ENCODE measurements at places on chromosomes 11 and 22.

DNA sequence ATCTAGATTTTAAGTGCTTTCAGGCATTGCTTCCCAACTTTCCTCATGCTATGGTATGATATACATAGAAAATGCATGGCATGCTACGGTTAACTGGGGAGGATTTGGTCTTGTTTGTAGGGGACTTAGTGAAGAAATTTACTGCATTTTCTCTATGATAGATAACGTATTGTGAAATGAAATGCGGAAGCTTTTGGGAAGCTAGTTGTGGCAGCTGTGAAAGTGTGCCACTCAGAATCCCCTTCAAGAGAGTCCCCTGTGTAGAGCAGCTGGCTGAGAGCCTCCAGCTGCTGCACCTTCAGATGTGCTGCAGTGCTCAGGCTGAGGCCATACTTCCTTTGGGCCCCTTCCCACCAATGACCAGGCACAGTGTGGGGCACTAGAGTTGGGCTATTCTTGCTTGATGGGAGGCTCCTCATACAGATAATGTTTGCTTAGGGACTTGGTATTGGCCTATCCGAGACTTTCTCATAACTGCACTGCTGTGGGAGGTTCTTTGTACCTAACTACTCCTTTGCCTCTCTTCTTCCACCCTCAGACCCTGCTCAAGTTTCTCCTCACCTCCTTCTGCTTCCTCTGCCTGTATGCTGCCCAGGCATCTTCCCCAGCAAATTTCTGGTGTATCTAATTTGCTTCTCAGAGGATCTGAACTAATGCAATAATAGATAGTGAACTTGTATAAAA lies 67.3 kb downstream of the HIPK3 start:
- no peak for DNase-seq

DNA sequence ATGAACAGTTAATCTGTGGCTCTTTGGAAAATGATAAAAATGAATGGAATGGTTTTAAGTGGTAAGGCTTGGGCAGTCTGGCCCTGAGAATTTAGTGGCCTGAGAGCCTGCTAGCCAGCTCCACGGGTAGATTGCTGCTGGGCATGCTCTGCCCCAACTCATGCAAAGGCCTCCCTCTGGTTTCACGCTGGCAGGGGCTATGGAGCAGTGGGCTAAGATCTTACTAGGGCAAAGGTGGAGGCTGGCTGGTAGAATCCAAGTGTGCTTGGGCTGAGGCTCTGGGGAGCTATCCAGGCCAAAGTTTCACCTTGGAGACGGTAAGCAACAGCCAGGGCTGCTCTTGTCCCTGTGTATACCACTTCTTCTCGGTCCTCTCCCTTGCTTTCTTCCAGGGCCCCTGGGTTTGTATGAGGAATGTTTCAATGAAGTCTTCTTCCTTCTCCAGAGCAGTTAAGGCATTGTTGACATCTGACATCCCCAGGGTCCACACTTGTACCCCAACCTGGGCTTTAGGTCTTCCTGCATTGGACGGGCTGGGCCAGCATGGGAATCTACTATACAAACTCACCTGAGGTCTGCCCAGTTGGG lies 27.4 kb downstream of the UBE2L3 start:
- DNase-seq = no peak

- DNase-seq = no peak
Observed at GRCh38 chr11:102882389-102883024, 7.7 kb upstream of the MMP12 start.

- DNase-seq = no peak
Observed at GRCh38 chr22:24728790-24729637, 45.5 kb downstream of the PIWIL3 start.

DNA sequence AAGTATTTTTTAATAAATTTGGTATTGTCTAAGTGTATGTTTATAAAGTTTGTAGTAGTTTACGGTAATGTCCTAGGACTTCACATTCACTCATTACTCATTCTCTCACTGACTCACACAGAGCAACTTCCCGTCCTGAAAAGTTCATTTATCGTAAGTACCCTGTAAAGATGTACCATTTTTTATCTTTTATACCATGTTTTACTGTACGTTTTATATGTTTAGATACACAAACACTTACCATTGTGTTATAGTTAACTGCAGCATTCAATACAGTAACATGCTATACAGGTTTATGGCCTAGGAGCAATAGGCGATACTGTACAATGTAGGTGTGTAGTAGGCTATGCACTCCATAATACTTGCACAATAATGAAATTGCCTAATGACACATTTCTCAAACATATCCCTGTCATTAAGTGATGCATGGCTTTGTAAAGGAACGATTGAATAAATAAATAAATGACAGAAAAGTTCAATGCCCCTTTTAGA lies 12.5 kb upstream of the CARD18 start:
- no peak for DNase-seq

DNA sequence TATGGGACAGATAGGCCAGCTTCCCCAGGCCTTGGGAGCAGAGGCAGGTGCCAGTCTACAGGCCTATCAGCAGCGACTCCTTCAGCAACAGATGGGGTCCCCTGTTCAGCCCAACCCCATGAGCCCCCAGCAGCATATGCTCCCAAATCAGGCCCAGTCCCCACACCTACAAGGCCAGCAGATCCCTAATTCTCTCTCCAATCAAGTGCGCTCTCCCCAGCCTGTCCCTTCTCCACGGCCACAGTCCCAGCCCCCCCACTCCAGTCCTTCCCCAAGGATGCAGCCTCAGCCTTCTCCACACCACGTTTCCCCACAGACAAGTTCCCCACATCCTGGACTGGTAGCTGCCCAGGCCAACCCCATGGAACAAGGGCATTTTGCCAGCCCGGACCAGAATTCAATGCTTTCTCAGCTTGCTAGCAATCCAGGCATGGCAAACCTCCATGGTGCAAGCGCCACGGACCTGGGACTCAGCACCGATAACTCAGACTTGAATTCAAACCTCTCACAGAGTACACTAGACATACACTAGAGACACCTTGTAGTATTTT lies 26.6 kb upstream of the L3MBTL2 start:
- DNase-seq = no peak

DNA sequence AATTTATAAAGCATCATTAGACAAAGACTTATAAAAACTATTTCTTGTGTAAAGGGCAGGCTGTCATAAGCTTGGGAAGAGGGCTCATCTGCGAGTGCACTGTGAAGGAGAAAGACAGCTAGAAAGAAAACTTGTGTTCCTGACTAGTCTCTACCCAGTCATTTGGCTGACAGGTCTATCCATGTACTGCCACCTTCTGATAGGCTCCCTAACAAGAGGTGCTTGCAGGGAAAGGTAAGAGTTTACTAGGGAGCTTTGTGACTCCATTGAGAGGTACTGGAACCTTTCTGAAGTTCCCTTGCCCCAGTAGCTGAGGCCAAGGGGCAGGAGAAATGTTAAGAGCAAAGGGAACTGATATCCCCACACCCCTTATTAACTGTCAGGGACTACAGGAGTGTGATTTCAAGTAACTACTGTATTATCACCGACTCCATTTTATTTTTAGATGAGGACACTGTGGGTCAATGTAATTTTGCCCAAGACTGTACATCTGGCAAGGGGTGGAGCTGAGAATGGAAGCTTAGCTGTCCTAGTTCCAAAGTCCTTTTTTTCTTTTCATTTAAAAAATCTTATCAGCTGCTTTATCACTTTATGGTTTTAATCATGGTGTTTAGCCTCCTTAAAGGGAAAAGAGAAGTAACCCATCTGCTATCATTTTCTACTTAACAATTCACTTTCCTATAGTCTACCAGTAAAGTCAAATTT lies 129.4 kb downstream of the ARHGAP20 start:
- DNase-seq = no peak

GRCh38 chr11:134576286-134576685 lies 164.2 kb upstream of the B3GAT1 start:
- no peak for DNase-seq

GRCh38 chr11:23406131-23406819 lies 546.0 kb upstream of the CCDC179 start:
- no peak for DNase-seq

Data from T-helper 1 cell (primary cell).